ENCODE measurements at places on chromosomes 4 and X.

DNA sequence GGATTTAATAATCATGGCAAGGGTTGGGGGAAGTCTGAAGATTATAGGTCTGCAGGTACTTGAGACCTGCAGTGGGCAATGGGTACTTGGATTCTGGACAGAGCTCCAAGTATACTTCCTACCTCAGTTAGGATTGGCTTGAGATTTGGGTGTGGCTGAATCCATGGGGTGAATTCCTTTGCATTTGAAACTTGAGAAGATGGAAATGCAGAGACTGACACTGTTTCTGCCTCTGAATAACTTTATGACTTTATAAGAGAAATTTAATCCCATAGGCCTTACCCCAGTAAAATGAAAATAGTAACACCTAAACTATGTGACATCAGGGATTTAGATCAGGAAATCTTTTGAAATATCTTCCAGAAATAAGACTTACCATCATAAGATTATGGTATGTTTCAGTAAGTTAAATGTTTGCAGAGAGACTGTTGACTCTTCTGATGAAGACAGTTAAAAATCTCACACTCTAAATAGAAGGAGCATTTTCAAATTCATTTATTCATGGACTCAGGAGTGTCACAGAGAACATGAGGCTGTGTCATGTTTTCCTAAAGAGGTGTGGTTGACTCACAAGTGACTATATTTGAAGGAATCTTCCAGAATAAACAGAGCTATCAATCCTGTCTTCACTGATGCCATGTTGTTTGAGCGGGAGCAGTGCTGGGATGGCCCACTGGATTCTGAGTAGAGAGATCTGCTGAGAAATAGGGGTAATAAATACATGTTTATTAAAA, 513.5 kb upstream of the NR3C2 start:
- no peak for DNase-seq

- no peak for DNase-seq
Observed at GRCh38 chr4:105474099-105474518, 247 bp upstream of the PPA2 start.

DNA sequence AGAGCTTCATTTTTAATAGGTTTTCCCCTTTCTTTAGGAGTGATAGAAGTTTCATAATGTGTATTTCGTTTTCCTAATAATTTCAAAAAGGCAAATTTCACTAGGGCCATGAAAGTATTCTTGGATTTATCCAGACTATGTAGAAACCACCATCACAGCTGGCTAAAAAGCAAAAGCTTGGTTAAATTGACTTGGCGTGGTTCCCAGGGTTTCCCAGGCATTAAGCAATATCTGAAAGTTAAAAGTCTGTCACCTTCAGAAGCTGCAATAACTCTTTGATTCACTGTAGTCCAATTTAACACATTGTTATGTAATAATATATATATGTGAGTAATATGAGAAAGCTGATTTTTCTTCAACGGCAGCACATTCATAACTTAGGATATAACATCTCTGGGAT, 38.3 kb downstream of the NDNF start:
- no peak for DNase-seq

DNA sequence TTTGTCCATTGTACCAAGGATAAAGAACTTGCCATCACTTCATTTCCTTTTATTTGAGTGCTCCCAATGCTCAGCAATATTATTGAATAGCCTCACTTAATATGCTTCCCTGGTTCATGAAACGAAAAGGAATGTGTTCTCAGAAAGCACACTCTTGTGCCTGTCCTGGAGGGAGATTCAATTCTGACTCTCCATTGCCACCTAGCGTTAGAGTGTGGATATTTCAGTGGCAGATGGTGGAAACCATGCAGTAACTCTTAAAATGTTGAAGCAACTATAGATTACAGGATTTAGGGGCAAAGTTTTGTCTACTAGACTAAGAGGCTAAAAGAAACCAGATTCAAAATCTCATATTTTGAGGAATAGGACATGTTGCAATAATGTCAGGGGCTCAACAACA, 36.0 kb downstream of the GAB3 start:
- DNase-seq: no peak

DNA sequence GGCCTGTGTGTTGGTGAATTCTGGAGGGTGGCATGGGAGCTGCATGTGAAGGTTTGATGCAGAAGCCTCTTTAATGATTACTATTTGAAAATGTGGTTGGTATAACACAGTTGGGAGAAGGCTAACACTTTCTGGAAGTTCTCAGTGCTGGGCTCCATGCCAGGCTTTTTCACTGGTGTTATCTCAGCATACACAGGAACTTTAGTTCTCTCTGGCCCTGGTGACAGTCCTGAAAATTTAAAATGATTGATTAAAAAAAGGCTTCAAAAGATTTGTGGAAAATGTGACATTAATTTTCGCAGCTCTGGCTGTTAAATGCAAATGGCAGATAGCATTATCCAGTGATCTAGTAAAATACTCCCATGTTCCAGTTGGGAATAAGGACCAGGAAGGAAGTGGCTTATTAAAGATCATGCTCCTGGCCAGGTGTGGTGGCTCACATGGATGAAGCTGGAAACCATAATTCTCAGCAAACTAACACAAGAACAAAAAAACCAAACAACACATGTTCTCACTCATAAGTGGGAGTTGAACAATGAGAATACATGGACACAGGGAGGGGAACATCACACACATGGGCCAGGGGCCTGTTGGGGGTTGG, 36.6 kb downstream of the DIPK2B start:
- DNase-seq: no peak

DNA sequence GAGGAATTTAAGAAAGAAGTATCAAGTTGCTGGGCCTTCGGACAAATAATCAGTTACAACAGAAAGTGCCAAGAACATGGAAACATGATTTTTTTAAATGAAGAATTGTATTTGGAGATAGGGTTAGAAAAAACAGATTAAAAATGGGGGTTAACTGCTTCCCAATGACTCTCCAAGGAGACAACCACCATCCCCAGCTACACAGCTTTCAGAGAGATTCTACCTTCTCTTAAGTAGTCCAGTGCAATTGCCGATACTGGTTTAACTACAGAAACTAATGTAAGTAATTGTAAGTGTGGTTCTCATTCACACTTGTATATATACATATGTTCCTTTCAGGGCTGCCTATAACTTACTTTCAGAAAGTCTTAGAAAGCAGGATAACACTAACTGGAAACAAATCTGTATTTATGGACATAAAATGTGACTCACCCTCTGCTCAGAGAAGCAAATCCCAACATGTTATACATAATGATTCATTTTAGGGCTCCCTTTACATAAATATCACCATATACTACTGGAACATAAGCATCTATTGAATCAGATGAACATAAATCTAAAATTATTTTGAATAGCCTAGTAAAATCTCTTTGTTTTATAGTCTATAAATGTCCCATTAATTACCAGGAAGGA, 248.9 kb upstream of the UGT8 start:
- DNase-seq: no peak

GRCh38 chr4:8726344-8726851, 133.8 kb downstream of the CPZ start:
- DNase-seq: no peak

DNA sequence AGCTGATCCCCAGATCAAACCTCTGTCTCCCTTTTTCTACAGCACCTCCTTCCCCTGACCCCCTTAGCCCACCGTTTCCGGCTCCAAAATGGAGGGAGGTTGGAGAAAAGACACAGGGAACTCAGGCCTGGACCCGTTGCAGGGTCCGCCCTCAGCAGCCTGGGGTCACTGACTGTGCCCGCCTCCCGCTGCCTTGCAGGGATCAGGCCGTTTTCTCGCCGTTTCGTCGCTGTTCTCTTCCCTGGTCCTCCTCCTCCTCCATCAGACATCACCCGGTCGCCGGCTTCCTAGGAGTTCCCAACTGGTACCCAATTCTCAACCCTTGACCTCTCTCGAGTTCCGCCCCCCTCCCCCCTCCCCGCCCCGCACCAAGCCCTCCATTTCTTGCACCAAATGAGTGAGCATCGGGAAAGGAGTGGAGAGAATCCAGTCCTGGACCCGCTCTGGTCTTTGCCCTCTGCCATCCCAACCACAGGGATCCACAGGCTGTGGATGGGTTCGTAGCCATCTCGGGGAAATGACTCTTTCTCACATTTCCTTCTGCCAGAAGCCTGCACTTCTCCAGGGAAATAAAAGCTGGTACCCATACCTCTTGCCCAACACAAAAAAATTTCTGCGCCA, 493 bp downstream of the TCEAL5 start:
- DNase-seq: no peak

- no peak for DNase-seq
Observed at GRCh38 chrX:55008571-55009358, 8.6 kb downstream of the APEX2 start.

DNA sequence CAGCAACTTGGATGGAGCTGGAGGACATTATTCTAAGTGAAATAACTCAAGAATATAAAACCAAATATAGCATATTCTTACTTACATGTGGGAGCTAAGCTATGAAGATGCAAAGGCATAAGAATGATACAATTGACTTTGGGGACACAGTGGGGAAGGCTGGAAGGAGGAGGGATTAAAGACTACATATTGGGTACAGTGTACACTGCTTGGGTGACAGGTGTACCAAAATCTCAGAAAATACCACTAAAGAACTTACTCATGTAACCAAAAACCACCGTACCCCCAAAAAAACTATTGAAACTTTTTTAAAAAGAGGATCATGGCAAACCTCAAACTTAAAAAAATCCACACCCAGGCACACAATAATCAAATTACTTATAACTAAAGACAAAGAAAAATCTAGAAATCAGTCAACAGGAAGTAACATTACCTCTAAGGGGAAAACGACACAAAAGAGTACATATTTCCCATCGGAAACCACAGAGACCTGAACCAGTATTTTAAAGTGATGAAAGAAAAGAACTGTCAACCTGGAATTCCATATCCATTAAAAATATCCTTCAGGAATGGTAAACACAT, 241.8 kb downstream of the PRDM5 start:
- DNase-seq: no peak

GRCh38 chr4:188444500-188444899, 305.3 kb downstream of the TRIML1 start:
- no peak for DNase-seq

DNA sequence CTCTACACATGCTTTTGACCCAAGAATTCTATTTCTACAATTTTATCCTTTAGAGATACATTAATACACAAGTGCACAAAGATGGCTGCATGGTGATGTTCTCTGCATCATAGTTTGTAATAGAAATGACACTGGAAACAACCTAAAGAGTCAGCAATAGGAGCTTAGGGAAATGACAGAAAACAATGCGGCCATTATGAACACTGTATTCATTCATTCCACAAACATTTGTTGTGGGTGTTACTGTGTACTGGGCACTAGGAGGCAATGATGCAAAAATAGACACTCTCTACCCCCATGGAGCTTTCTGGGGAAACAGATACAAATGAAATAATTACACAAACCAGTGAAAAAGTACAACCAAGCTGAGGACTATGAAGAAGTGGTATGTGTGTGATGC, 32.0 kb downstream of the IDS start:
- no peak for DNase-seq

DNA sequence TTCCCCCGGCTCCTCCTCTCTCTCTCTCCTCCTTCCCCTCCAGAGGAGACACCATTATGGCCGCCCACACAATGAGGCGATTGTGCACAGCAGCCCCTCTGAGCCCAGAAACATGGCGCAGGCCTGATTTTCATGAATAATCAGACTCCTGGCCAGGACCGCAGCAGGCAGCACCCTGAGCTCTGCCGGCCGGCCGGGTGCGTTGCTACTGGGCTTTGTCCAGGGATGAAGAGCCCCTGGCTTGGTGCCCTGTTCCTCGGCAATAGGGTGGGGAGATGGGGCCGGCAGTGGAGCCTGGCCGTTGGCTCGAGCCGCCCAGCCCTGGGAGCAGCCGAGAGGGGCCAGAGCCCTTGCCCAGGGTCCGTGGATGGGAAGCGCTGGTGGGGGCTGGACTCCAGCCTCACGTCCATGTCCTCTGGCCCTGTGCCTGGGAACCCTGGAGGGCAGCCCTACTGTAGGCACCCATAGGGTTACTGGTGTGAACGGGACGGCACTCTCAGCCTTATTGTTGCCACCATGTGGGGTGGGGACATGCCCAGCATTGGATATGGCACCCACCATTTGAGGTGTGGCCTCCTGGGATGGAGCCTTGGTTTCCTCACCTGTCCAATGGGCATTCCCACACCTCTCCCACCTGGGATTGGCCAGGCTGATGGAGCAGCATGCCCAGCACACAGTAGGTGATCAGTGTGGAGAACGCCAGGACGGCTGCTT, 103.0 kb downstream of the SORCS2 start:
- no peak for DNase-seq

GRCh38 chr4:165207016-165207430, 338 bp upstream of the KLHL2 start:
- no peak for DNase-seq

GRCh38 chrX:32937043-32937442, 274.3 kb downstream of the DMD start:
- DNase-seq: no peak

DNA sequence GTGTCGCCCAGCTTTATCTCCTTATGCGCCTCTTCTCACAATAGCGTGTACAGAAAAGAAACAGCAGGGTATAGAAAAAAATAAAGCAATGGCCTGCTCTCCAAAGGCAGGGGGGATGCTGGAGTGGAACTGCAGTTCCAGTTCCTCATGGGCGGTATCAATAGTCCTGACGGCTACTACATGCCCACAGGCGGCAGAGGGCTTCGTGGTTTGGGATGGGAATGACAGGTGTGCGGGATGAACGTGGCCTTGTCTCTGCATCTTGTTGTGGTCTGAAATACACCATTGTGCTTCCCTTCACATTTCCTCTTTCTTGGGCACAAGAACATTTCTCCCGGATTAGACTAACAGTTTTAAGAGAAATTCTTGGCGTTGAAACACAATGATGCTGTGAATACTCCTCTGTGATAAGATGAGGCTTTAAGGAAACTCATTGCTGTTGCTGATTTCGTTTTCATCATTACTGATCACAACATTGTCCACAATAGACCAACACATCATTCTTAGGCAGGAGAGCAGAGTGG, 124.1 kb upstream of the IGFBP7 start:
- DNase-seq: no peak

GRCh38 chr4:37935026-37935425, 25.2 kb upstream of the PTTG2 start:
- no peak for DNase-seq

DNA sequence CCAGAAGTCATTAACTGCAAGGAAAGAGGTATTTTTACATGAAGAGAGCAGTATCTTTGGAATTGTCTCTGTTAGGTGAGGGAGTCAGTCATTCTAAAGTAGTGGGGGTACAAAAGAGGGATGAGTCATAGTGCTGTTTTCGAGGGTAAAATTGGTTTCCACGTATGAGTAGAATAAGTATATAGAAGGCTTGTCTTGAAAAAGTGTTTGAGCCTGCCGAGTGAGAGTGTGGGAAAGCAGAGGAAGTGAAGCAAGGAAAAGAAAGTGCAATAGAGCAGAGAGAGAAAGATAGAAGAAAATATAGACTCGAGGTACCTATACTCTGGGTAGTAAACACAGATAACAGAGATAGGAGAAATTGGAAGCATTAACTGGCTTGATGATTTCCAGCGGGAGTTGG, 696.4 kb downstream of the DMD start:
- DNase-seq: no peak

DNA sequence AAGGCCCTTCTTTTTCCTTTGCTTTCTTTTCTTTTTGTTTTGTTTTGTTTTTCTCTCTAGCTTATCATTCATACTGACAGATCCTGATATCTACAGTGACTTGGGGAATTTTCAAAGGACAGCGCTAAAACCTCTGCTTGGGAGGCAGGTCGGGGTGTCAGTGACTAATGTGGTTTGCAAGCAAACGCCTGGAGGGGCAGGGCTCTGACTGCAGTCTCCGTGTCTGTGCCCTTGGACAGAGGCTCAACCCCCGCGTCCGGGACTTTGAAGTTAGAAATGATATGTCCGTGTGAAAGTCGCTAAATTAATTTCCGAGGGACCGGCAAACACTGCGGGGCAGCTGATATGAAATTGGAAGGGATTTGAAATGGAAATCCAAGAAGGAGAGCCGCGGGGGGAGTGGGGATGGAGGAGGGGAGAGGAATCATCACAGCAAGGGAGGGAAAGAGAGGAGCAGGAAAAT, 312.4 kb downstream of the DHRSX start:
- DNase-seq: no peak

All from cerebellar nuclear complex (tissue), 1 donor.